ENCODE measurements at places on chromosomes 2 and 18. TPM values are rescaled to one million over a fixed set of nuclear protein-coding genes. Genes with fewer than 3 reads are reported as not detected.

GRCh38 chr2:178731300-178731699, 75.9 kb downstream of the TTN start:
- no peak for DNase-seq
- H3K4me1 ChIP-seq: no peaks in the 10 kb centered on the region
- H3K27me3 ChIP-seq: no peaks in the 10 kb centered on the region

GRCh38 chr18:3219631-3220335, at the start of gene MYOM1:
Gene MYOM1 (minus strand): TSS chr18:3219968. CDS start chr18:3215223, 4,745 bp downstream.
- peak within 1 kb of the TSS; percentile 12 for H3K4me3 ChIP-seq
- no peak within 1 kb of the TSS for H3K27ac ChIP-seq
- no peaks in the 10 kb centered on the region for H3K4me1 ChIP-seq
- no peak for DNase-seq
- no peaks in the 10 kb centered on the region for H3K27me3 ChIP-seq
- no peaks in the 10 kb centered on the region for H3K36me3 ChIP-seq

DNA sequence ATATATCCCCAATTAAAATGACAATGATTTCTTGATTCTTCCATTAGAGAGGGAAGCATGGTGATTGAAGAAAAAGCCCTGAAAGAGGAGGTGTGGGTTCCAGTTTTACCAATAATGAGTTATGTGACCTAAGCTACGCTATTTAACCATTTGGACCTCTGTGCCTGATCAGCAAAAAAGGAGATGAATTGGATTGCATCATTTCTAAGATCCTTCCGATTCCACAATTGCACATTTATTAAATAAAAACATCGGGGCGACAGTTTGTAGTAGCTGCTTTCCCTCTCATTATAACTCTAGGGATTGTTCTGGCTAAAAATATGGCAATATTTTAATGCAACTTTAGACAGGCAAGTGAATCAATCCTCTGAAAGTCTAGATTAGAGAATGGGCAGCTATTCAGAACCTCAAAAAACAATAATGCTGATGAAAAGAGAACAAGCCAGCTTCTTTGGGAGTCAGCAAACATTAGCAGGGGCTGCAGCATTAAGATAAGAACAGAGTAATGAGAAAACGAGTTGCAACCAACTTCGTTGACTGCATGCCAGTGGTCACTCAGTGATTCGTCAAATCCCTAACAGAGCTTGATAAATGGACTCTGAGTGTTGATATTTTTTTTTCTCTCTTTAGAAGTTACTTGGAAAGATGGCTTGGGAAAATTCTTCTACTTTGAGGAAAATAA, 301.2 kb downstream of the AGPS start:
- no peak for DNase-seq
- H3K27me3 ChIP-seq: no peaks in the 10 kb centered on the region
- H3K36me3 ChIP-seq: no peaks in the 10 kb centered on the region
- H3K27ac ChIP-seq: no peak overlapping the region
- peaks cover 5% of the 10 kb centered on the region for H3K4me1 ChIP-seq

- DNase-seq: no peak
- H3K27me3 ChIP-seq: no peaks in the 10 kb centered on the region
- no peak overlapping the region for H3K4me3 ChIP-seq
- peak overlapping the region; percentile 97 for H3K27ac ChIP-seq
- H3K4me1 ChIP-seq: peaks cover 21% of the 10 kb centered on the region
- H3K36me3 ChIP-seq: no peaks in the 10 kb centered on the region
Observed at GRCh38 chr2:120739438-120740090, 3.9 kb downstream of the GLI2 start.

DNA sequence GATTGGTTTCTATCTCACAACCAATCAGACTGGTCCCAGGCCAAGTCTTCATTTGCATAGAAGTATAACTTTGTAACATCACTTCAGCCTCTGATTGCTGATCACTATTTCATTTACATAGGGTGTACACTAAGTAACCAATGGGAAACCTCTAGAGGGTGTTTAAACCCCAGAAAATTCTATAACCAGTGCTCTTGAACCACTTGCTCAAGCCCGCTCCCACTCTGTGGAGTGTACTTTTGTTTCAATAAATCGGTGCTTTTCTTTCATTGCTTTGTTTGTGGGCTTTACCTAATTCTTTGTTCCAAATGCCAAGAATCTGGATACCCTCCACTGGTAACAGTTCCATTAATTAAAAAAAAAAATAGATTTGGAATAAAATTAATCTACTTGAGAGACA, 77.0 kb downstream of the TMEFF2 start:
- no peak overlapping the region for H3K27ac ChIP-seq
- no peak overlapping the region for H3K4me3 ChIP-seq
- H3K4me1 ChIP-seq: no peaks in the 10 kb centered on the region
- DNase-seq: no peak
- H3K36me3 ChIP-seq: no peaks in the 10 kb centered on the region

GRCh38 chr2:157229572-157229971, 27.9 kb upstream of the GALNT5 start:
- H3K27ac ChIP-seq: no peak overlapping the region
- H3K4me3 ChIP-seq: no peak overlapping the region
- no peak for DNase-seq
- no peaks in the 10 kb centered on the region for H3K27me3 ChIP-seq

Gene CAPN14
- total RNA-seq: 0.05 TPM

Gene RFTN2
- 21.2 TPM for total RNA-seq

Gene IL18RAP
- 0.11 TPM for total RNA-seq

Measured in ovary (tissue), 10 donors.